ENCODE measurements at places on chromosomes 6 and 20.

- no peak for DNase-seq
These were observed 21.8 kb downstream of the PCK1 start for GRCh38 chr20:57582432-57583288.

DNA sequence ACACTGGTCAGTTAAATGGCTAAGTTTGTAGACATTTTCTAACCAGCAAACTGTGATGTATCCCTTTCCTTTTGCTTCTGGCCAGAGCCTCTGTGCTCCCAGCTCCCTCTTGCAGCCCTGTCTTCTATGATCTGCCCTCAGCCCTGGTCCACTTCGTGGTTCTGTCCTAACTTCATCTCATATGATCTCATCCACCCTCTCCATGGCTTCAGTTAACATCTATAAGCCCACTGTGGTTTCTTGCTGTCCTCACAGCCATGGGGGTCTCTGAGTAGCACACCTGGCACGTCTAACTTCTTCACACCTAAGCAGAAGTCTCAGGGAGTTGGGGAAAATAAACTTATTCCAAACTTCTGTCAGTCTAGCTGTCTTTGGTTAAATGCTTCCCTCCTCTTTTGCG is 81.8 kb downstream of the IRF4 start:
- no peak for DNase-seq

DNA sequence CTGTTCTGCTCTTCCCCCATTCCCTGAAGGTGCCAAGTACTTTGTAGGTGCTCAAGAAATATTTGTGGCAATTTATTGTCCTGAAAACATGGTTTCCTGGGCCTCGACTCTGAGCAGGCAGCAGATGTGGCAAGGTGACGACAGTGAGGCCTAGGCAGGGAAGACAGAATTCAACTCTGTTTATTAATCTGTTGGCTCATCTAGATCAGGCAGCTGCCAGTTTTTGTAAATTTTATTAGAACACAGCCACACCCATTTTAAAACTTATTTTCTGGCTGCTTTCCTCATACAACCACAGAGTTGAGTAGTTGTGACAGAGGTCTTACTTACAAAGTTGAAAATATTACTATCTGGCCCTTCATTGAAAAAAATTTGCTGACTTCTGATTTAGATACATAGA is 24.5 kb downstream of the MAPK14 start:
- DNase-seq = no peak

DNA sequence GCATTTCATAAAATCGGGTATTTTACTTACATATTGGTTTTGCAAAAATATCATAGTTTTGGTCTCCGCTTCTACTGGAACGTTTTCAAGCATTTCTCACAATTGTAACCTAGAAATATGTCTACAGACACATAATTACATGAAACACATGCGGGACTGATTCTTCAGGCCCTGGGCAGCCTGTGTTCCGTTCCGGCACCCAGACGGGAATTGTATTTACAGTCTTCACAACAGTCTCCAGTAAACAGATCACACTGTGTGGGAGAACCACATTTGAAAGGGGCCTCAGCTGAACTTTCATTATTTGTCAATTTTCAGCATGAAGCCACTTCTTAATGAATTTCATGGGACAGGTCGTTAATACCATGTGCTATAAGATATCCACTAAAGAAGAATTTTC is 196.9 kb downstream of the DST start:
- no peak for DNase-seq

GRCh38 chr6:161584621-161585340 is 310.9 kb upstream of the AGPAT4 start:
- no peak for DNase-seq

DNA sequence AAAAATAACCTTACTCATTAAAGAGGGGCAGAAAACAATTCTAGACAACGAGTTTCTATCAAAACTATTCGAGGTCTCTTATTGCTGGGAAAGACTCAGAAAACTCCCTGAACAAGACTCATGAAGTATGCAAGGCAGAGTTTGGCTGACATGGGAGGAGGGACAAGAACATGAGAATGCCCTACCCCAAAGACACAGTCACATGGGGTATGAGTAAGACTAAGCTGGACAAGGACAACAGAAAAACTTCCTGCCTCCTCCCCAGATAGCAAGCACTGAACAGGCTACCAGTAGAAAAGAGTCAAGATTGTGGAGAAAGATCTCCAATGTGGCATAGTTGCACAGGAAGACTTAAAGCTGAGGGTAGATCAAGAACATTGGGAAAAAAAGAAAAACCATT is 39.7 kb upstream of the PHIP start:
- no peak for DNase-seq

GRCh38 chr6:74765486-74765885 is 440.4 kb downstream of the COL12A1 start:
- no peak for DNase-seq

GRCh38 chr20:371755-372542 is 8.6 kb upstream of the TRIB3 start:
- no peak for DNase-seq

- no peak for DNase-seq
These were observed 1.1 kb upstream of the PANK2 start for GRCh38 chr20:3887876-3888620.

DNA sequence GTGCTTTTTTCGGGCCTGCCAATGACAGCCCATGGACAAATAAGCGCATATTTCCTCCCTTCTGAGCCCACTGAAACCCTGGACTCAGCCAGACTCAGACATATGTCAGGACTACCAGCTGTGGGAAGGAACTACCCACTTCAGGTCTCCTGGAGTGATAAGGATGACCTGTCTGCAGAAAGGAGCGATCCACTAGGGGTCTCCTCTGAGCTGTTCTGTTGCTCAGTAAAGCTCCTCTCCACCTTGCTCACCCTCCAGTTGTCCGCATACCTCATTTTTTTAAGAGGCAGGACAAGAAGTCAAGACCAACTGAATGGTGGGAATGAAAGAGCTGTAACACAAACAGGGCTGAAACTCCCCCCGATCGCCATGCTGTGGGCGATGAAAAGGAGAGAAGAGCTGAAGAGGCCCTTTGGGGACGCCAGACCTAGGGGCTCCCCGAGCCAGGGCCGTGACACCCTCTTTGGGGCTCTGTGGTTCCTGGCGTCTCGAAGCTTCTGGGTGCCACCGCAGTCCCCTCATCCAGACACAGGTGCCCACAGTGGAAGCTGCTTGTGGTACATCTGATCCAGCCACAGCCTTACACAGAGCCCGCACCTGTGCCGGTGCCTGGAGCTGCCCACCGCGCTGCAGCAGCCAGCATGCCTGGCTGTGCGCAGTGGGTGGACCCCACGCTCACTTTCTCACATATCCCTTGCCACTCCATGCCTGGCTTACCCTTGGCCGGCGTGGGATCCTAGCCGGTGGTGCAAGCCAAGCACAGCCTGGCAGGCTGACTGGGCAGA is 68.8 kb downstream of the EYS start:
- DNase-seq = no peak

DNA sequence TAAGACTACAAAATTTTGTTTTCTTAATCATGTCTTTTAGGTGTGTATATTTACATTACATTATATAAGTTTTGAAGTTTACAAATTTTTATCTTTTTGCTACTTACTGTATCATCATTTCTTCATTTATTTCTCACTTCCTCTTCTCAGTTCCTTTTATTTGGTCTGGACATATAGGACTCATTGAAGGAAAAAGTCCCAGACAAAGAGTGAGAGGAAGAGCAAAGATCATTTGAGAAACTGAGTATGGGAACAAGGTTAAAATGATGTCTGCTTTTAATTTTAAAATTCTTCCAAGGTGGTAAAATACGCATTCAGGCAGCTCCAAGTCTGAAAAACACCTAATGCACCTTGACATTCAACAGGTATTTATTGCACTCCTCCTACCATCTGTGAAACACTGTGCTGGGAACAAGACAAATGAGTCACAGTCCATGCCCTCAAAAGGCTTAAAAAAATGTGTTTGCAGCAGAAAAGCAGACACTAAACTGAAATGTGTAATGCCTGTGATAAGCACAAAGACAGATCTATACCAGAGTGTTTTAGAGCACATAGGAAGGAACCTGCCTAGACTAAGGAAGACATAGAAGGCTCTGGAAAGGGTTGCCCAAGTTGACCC is 63.2 kb downstream of the PKIB start:
- DNase-seq = no peak

DNA sequence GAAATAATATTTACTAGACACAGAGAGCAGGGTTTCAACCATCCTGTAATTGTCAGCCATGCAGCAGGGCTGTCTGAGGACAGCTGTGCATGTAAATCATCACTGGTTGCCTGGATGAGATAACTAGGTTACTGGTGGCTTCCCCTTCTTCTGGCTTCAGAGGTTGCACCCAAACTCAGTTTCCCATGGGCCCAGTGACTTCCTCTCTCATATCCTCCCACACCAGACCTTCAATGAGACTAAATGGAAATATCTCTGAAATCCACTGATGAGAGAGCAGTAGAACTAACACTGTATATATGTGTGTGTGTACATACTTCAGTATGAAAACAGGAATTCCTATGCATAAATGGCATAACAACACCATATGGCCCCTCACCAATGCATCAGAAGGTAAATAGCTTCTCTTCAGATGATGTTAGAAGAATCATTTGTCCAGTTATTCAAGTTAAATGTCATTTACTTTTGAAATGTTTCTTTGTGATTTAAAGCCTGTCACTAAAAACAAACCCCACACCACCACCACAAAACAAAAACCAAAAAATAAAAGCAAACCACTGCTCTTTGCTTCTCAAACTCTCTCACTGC is 51.0 kb upstream of the IL20RA start:
- DNase-seq = no peak

DNA sequence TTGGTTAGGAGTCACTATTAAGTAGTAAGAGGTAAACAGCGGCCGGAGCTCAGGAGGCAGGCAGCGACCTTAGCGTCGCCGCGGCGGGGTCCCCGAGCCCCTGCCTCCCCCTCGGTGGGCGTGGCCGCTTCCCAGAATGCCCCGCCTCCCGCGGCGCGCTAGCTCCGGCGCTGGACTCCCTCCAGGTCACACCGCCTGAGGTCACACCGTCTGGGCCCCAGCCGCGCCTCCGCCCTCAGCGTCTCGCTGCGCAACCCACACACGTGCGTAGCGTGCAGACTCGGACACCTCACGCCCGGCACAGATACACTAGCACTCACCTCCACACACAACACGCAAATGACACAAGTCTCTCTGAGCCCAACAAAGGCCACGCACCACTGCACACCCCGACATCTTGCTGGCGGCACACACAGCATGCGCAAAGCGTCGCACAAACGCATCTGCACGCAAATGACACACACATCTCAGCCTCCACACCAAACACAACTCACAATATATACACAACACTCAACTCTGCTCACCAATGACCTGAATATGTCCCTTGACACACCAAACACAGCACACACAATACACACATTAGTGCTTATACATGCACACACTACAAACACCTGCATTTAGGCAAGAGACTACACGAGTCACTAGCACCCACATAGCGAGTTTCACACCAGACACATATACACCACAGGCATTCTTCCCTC is 17.6 kb upstream of the CDKN1A start:
- no peak for DNase-seq

DNA sequence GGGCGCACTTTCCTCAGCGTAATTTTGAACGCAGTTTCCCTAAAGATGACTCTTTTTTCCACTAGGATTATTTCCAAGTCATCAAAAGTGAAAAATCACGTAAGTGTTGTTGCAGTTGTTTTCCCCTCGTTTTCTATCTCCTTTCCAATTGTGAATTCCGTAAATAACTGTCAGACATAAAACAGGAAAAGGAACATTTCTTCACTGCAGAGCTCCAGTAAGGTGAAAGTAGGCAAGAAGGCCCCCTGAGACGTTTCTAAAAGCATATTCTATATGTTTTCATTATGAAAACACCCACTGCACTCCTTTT is 17.8 kb downstream of the HIVEP2 start:
- DNase-seq = no peak

DNA sequence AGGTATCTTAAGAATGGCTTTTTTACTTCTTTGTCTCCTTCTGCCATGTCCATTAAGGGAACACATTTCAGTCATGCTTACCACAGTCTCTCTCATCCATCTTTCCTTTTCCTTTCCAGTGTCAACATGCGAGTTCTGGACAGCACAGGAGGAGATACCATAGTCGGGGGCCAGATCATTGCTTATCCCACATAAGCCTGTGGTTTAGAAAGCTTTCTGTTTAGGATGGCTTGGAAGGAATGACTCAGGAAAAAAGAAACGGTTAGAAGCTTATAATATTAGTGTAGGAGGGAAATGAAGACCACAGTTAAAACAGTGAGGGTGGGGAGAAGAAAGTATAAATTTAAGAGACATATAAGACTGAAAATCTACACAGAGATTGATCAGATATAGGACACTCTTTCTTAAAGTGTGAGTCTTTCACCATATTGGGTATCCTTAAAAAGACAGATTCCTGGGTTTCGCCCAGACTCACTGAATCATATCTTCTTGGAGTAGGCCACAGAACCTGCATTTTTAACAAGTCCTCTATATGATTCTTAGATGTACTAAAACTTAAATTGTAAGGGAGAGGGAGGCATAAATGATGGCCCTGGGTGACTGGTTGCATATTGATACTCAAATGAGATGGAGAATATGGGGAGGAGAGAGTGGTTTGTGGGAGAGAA is 36.1 kb downstream of the DSE start:
- DNase-seq = no peak

- DNase-seq = no peak
These were observed 113.2 kb downstream of the CEBPB start for GRCh38 chr20:50303573-50304500.

GRCh38 chr20:6599876-6600735 is 167.4 kb upstream of the BMP2 start:
- no peak for DNase-seq

DNA sequence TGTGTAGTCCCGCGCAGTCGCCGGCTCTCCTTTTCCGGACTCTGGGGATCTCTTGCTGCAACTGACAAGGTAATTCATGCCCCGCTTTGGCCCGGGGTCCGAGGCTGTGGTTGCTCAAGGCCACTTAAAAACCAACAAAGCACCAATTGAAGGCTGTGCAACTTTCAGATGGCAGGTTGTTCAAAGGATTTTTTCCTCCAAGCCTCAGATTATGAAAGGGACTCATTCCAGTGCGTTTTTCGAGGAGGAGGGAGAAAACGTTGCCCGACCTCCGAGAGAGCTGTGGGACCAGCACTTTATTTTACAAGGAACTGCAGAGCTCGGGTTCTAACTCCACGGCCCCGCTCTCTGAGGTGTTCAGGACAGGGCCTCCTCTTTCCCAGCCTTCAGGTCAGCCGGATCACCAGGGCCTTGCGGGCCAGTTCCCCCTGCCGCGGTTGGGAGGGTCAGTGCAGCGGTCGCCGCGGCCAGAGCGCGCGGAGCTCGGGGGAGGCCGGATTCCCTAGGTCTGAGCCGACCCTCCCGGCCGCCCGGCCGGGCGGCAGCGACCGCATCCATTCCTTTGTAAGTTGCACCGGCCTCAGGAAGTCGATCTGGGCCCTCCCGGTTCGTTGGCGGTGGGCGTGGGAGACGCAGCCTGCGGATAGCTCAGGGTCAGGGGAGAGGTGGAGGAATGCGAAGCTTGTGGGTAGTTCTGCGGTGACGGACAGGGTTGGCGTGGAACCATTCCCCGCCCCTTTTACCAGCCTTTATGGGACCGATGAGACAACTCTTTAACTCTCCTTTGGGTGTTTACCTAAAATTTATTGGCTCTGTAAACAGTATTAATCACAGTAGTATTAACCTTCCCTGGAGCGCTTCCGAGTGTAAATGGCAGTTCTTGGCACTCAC is 1.6 kb downstream of the UTRN start:
- no peak for DNase-seq
